ENCODE measurements at places on chromosomes 6 and 20.

- DNase-seq, result no peak
Observed at GRCh38 chr6:3781504-3781903, 30.0 kb upstream of the PXDC1 start.

- no peak for DNase-seq
Observed at GRCh38 chr20:39954621-39955020, 734.4 kb downstream of the MAFB start.

- no peak for DNase-seq
Observed at GRCh38 chr6:143294265-143294860, 156.1 kb downstream of the ADAT2 start.

GRCh38 chr20:1628621-1629020, 8.8 kb upstream of the SIRPB1 start:
- DNase-seq, result no peak

GRCh38 chr6:91366781-91367180, 779.9 kb upstream of the MAP3K7 start:
- DNase-seq, result no peak

DNA sequence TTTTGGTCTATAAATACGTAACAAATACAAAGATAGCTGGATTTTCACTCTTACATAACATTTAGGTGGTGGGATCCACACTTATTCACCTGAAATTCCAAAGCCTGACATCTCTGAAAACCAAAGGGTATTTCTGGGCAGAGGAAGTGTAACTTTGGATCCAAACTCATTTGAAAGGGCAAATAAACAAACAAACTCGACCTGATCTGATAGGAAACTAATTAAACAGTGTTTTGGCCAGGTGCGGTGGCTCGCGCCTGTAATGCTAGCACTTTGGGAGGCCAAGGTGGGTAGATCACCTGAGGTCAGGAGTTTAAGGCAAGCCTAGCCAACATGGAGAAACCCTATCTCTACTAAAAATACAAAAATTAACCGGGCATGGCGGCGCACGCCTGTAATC, 128.9 kb downstream of the ZMYND8 start:
- DNase-seq, result no peak

DNA sequence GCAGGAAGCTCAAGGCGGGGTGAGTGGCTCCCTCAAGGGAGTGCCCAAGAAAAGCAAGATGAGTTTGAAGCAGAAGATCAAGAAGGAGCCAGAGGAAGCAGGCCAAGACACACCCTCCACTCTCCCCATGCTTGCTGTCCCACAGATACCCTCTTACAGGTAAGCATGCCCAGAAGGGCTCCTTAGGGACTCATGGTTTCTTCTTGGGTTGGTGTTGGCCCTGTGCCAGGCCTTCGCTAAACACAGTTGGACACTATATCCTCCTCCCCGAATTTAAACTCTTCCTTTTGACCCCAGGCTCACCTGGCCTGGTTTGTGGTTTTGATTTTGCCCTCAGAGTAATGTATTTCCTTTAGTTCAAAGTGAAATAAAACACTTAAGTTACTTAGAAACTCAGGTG, 5.1 kb downstream of the BRPF3 start:
- DNase-seq, result no peak

- no peak for DNase-seq
Observed at GRCh38 chr6:26388441-26388840, 5.5 kb downstream of the BTN2A2 start.

DNA sequence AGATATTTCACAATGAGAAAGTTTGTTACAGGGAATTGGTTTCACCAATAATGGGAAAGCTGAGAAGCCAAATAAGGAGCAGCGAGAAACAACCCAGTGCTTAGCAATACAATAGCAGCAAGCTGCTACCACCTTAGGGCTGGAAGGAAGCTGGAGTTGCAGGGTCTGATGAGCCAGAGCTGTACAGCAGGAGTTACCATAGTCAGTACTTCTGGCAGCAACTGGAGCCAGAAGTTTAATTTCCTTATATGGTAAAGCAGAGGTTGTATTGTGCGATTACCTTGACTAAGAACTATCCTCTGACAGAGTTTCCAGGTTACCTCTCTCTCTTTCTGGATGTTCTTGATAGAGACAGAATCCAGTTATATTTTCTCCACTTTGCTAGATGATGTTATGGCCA, 137.1 kb upstream of the OLIG3 start:
- no peak for DNase-seq

- DNase-seq, result no peak
Observed at GRCh38 chr6:44222486-44223318, 693 bp upstream of the SLC29A1 start.

DNA sequence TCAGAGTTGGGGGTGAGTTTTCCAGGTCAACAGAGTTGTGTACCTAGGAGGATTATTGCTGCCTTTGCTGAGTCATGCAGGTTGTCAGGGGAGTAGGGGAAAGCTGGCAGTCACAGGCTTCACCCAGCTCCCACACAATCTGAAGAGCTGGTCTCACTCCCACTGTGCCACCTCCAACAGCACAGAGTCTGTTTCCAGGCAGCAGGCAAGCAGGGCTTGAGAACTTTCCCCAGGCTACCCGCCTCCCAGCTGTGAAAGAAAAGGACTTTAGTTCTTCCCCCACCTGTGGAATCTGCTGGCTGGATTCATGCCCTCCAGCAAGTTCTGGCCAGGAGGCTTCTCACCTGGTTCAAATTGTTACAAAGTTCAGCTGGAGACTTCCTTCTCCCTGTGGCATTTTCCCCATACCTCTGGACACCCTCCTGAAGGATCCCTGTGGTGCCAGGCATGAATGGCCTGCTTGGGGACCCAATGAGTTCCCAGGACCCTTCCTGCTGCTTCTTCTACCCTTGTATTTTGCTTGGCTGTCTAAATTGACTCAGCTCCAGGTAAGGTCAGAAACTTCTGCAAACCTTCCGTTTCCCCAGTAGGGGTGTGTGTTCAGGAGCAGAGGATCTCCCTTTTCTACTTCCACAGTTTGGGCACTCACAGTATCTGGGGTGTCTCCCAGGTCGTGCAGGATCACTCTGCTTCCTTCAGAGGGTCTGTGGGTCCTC, 378.1 kb upstream of the MAN1A1 start:
- no peak for DNase-seq

GRCh38 chr6:137519629-137520176, 25.5 kb upstream of the OLIG3 start:
- no peak for DNase-seq

- no peak for DNase-seq
Observed at GRCh38 chr6:128240024-128240428, 280.4 kb downstream of the PTPRK start.

DNA sequence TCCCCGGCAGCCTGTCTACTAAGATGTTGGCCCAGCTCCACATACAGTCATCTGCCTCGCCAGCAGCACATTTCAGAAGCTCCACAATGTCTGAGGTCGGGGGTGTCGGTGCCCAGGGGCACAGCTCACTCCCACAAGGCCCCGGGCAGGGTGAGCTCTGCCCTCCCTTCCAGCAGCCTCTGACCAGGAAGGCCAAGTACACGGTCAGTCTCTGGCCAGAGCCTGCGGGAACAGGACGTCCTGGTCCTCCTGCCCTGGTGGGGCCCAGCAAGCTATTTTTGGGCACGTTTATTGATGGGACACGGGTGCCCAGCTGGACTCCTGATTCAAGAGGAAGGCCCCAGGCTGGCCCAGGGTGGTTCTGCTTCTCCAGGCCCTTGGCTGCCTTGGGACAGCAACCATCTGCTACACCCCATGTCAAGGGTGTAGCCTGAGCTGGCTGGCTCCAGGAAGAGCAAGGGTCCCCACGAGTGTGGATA, 114.9 kb upstream of the PTPN1 start:
- DNase-seq, result no peak

DNA sequence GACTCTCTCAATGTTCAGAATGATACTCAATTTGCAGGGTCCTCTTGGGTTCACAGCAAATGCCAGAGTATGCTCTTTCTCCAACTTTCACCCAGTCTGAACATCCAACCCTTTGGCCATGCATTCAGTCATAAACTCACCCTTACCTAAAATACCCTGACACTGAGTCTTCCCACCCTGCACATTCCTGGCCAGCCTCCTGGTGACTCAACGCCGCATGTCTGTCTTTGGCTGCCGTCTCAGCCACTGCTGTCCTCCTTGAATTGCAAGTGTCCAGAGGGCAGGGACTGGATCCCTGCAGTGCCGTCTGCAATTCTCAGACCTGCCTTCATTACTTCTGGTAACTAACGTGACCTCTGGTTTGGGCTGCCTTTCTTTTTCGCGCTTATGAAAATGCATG, 593.4 kb downstream of the QKI start:
- no peak for DNase-seq

DNA sequence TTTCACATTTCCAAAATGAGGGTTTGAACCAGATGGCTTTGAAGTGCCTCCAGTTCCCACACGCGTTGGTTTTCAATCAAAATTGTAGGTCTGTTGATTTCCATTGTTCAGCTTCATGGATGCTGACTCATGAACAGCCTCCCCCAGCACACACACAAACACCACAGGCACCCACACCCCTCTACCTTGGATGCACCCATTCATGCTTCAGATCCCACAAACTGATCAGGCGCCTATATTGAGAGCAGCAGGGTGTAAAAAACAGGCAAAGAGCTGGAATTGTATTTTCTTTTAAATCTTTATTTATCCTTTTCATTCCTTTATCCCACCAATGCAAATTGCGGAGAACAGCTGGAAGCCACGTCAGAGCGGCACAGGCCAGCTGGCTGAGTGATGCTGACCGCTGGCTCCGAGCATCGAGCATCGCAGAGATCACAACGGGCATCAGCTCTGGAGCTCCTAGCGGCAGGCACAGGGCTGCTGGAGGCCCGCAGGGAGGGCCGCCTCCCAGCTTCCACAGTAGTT, 29.3 kb upstream of the TBC1D7 start:
- DNase-seq, result peak; percentile 67

- no peak for DNase-seq
Observed at GRCh38 chr20:61451009-61451408, 198.9 kb downstream of the CDH4 start.

DNA sequence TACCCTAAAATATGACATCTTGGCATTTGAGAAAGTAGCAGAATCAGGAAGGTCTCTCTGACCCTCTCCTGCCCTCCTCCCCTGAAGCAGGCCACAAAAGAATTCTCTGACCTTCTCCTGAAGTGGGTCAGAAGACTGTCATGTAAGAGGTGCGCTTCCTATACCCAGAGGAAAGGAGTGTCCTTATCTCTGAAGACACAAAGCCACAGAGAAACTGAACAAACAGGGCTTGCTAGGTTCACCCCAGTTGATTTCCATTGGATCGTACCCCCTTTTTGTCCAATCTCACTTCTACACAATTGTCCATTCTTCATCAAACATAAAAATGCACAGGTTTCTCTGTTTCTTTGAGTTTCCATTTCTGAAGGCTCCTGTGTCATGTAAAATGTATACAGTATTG, 272.0 kb upstream of the SOX4 start:
- DNase-seq, result no peak

DNA sequence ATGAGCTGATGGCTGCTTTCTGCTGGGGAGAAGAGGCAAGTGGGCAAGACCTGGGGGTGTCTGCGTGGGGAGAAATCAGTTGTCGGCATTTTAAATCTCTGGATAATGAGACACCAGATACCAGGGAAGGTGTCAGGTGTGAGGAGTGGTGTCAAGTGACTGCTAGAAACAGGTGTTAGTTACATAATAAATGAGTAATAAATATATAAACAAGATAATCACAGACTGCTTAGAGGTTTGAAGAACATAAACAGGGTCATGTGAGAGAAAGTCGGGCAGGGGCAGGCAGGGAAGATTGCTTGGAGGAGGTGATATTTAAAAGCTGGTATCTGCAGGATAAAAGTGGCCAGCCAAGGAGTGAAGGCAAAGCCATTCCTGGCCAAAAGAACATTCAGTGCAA, 87.2 kb upstream of the RIN2 start:
- no peak for DNase-seq

GRCh38 chr6:69729870-69730449, 66.8 kb downstream of the LMBRD1 start:
- no peak for DNase-seq

DNA sequence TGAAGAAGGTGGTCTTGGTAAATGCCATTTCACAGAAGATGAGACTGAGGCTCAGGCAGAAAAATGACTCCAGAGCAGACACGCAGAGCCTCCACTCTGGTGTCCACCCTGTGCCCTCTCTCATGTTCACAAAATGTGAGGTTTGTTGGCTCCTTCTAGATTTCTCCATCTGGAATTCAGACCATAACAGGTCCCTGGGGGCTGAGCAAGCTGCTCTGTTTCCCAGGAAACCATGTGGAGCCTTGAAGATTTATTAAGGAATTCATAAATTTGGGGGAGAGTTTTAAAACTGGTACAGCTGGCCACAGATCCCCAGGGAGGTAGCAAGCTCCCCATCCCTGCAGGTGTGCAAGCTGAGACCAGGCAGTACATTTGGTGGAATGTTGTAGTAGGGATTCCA, 38.8 kb upstream of the SIRPA start:
- DNase-seq, result no peak

DNA sequence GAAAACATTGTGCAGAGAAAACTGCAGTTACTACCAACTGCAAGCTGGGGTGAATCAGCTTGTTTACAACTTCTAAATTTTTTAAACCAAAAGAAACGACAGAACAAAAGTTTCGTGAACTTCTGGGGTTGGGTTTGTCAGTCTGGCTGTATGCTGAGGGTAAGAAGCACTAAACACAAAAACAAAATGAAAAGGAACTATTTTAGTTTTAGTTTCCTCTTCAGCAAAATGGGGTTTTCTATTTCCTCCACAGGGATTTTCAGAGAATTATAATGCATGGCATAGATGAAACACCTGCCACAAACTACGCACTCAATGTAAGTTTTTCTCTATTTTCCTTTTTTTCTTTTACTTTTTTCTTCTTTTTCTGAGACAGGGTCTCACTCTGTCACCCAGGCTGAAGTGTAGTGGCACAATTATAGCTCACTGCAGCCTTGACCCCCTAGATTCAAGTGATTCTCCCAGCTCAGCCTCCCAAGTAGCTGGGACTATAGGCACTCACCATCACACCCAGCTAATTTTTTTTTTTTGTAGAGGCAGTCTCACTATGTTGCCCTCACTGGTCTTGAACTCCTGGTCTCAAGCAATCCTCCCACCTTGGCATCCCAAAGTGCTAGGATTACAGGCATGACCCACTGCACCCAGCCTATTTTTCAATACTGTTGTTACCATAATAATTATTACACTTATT, 40.6 kb downstream of the CGA start:
- no peak for DNase-seq

DNA sequence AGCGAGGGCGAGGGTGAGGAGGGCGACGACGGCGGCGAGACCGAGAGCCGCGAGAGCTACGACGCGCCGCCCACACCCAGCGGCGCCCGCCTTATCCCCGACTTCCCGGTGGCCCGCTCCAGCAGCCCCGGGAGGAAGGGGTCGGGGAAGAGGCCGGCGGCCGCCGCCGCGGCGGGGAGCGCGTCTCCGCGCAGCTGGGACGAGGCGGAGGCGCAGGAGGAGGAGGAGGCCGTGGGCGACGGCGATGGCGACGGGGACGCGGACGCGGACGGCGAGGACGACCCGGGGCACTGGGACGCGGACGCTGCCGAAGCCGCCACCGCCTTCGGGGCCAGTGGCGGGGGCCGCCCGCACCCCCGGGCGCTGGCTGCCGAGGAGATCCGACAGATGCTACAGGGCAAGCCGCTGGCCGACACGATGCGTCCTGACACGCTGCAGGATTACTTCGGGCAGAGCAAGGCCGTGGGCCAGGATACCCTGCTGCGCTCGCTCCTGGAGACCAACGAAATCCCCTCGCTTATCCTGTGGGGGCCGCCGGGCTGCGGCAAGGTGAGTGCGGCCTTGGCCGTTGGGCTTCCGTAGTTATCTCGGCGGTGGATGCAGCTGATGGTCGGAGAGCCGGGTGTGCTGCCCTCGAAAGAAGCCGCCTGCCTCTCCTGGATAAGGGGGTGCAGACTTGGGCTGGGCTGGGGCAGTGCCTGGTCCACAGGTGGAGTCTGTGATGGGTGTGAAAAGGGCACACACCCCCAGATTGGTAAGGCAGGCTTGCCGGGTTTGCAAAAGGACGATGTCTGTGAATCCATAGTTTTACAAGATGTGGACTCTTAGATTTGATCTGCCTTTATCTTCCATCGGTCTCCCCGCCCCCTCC, 938 bp downstream of the WRNIP1 start:
- no peak for DNase-seq
